ENCODE measurements at places on chromosomes 1 and 21. TPM values are rescaled to one million over a fixed set of nuclear protein-coding genes. Genes with fewer than 3 reads are reported as not detected.

TRIM67 gene
- 0.22 TPM for total RNA-seq

TBCE gene
- 27.4 TPM for total RNA-seq

CACNA1S gene
- not detected for total RNA-seq

CNTN2 gene
- total RNA-seq = not detected

FOXD3 gene
- not detected for total RNA-seq

LCE1E gene
- not detected for total RNA-seq

KCNK2 gene
- total RNA-seq = 0.26 TPM

LDLRAD1 gene
- not detected for total RNA-seq

ABCG1 gene
- 25.9 TPM for total RNA-seq

NBPF4 gene
- total RNA-seq = not detected

OR2T2 gene
- total RNA-seq = not detected

DNALI1 gene
- total RNA-seq = 3.1 TPM

KISS1 gene
- not detected for total RNA-seq

LCE3E gene
- not detected for total RNA-seq

TMPRSS15 gene
- 0.45 TPM for total RNA-seq

SPRR1B gene
- total RNA-seq = not detected

NBPF10 gene
- total RNA-seq = 3.4 TPM

KIF26B gene
- 0.32 TPM for total RNA-seq

LHX8 gene
- total RNA-seq = not detected

SPRR2E gene
- not detected for total RNA-seq

ZFYVE9 gene
- total RNA-seq = 21.1 TPM

ALG6 gene
- 8.4 TPM for total RNA-seq

OLFML2B gene
- 29.5 TPM for total RNA-seq

PRELP gene
- 80.0 TPM for total RNA-seq

PROK1 gene
- total RNA-seq = 1.3 TPM

ERVH48-1 gene
- not detected for total RNA-seq

PPP1R8 gene
- total RNA-seq = 35.3 TPM

CHRNB2 gene
- not detected for total RNA-seq

LINGO4 gene
- total RNA-seq = not detected

KDM1A gene
- 40.1 TPM for total RNA-seq

TSPEAR gene
- not detected for total RNA-seq

TRAF3IP3 gene
- 3.7 TPM for total RNA-seq

ASCL5 gene
- total RNA-seq = not detected

MAPKAPK2 gene
- total RNA-seq = 103 TPM

RAB13 gene
- total RNA-seq = 144 TPM

LIN28A gene
- not detected for total RNA-seq

PTPN7 gene
- total RNA-seq = 3.0 TPM
